Cortex of kidney (tissue), 1 donor: ENCODE measurements at places on chromosomes 3 and 15.

DNA sequence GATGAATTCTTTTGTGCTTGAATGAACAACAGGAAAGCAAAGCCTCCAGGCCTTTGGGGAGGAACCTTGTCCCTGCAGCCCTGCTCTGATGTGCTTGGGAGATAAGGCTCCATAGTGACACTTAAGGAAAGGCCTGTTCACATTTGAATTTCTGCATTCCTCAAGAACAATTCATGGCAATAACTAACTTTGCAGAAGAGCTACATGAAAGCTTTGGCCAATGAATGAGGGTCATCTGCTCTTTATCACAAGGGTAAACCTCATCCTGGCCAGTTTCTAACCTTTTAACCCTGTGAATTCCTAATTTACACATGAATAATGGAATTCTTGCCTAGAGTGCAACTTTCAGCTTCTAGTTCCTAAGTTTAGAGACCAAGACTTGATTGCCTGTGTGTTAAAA lies 5.6 kb downstream of the PRTG start:
- no peak for DNase-seq

DNA sequence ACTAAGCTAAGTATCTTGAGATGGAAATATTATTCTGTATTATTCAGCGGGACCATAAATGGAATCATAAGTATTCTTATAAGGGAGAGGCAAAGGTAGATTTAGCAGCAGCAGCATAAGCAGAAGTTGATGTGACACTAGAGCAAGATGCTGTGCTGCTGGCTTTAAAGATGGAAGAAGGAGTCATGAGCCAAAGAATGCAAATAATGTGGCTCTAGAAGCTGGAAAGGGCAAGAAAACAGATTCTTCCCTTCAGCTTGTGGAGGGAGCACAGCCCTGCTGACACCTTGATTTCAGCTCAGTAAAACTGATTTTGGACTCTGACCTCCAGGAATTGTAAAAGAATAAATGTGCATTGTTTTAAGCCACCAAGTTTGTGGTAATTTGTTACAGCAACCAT lies 144.2 kb upstream of the ANKRD28 start:
- DNase-seq = no peak

GRCh38 chr3:194715022-194715800 lies 29.5 kb downstream of the FAM43A start:
- no peak for DNase-seq

DNA sequence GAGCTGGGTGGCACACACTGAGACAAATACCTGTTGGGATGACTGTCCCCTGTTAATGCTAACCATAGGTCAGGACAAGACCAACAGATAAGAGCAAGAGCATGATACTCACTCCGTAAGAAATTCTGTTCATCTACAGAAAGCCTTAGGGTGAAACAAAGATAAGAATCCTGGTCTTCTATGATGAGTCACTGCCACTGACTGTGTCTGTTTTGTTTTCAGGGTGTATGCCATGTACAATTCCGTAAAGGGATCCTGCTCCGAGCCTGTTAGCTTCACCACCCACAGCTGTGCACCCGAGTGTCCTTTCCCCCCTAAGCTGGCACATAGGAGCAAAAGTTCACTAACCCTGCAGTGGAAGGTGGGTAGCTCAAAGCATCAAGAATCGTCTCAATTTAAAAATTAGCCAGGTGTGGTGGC lies 141.1 kb downstream of the GHSR start:
- DNase-seq = no peak

- DNase-seq = no peak
Measured at GRCh38 chr15:69531665-69532027, 79.0 kb downstream of the RPLP1 start.

GRCh38 chr3:150985711-150986110 lies 13.2 kb upstream of the CLRN1 start:
- DNase-seq = no peak

DNA sequence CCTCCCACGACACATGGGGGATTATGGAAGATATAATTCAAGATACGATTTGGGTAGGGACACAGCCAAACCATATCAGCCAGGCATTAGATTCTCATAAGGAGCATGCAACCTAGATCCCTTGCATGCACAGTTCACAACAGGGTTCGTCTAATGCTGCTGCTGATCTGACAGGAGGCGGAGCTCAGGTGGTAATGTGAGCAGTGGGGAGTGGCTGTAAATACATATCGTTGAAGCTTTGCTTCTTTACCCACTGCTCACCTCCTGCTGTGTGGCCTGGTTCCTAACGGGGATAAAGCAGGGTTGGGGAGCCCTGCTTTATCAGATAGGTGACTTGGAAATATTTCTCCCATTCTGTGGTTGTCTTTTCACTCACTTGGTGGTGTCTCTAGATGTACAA lies 14.8 kb downstream of the DOCK3 start:
- no peak for DNase-seq

- no peak for DNase-seq
Measured at GRCh38 chr15:74374648-74375302, 7.3 kb upstream of the CYP11A1 start.

- no peak for DNase-seq
Measured at GRCh38 chr3:123105201-123106189, 38.7 kb downstream of the PDIA5 start.

- no peak for DNase-seq
Measured at GRCh38 chr15:80581976-80582375, 113.1 kb upstream of the ABHD17C start.

- DNase-seq = no peak
Measured at GRCh38 chr3:128619146-128619890, 31.3 kb downstream of the RPN1 start.

- DNase-seq = no peak
Measured at GRCh38 chr3:127206154-127206553, 13.2 kb downstream of the PRR23E start.
